Stimulated activated CD8-positive, alpha-beta memory T cell treated with anti-CD3 and anti-CD28 coated beads, Interleukin-2, amount 100 ng/mL, for 1 hour (primary cell): ENCODE measurements at places on chromosomes 1 and 21.

DNA sequence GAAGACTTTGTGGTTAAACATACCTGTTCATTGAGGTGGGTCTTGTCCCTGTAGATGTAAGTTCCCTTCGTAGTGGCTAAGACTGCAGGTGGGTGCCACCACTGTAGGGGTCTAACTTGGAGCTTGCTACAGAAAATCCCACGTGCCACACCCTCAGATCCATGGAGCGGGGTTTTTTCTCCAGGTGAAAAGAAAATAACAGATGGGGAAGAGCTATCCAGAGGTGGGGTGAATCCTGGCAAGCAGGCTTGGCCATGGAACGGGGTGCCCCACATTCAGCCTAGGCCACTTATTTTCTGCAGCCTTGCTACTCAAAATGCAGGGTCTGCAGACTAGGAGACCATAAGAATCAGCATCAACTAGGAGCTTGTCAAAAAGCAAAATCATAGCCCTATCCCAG is 24.0 kb downstream of the EXOC8 start:
- no peak for DNase-seq

GRCh38 chr21:33059380-33059841 is 10.5 kb upstream of the OLIG1 start:
- DNase-seq: no peak

GRCh38 chr21:29072873-29073221 is 601 bp downstream of the CCT8 start:
- DNase-seq: no peak

GRCh38 chr1:208080396-208081286 is 163.5 kb downstream of the PLXNA2 start:
- DNase-seq: no peak

DNA sequence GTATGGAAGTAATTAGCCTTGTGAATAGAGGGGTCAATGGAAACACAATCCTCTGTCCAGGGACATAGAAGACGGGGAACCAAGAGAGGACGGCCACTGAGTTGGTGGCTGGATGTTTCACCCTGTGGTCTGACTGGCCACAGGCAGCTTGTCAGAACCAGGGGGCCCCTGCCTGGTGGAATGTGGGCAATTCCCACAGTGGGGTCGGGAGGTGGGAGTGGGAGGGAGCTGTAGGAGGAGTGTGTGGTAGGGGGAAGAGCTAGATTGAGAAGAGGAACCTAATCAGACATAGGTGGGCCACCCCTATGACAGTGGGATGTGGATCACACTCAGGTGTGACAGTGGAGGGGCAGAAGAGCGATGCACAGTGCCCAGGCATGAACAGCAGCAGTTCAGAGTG is 31.3 kb downstream of the TRIM62 start:
- no peak for DNase-seq

DNA sequence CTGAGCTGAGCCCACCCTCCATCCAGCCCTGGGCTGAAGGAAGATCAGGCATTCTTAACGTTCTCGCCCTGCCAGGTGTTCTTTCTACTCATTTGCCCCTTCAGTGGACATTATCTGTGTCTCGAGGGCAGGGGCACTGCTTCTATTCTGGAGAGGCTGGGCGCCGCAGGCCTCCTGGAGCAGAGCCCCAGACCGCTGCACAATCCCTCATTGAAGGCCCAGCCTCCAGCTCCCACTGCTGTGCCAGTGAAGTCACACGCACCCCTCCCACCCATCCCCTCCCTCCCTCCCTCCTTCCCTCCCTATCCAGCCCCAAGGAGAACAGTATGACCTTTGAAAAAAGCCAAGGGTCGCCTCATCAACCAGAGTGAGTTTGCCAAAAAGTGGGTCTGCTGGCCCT is 76.7 kb downstream of the NFASC start:
- no peak for DNase-seq
